ENCODE measurements at places on chromosomes 16 and 17.
A peak's percentile ranks its signal among the peaks of the same experiment; 100 is the strongest.

- DNase-seq = peak; percentile 54
Measured at GRCh38 chr17:42361781-42362186, 26.5 kb downstream of the STAT3 start.

DNA sequence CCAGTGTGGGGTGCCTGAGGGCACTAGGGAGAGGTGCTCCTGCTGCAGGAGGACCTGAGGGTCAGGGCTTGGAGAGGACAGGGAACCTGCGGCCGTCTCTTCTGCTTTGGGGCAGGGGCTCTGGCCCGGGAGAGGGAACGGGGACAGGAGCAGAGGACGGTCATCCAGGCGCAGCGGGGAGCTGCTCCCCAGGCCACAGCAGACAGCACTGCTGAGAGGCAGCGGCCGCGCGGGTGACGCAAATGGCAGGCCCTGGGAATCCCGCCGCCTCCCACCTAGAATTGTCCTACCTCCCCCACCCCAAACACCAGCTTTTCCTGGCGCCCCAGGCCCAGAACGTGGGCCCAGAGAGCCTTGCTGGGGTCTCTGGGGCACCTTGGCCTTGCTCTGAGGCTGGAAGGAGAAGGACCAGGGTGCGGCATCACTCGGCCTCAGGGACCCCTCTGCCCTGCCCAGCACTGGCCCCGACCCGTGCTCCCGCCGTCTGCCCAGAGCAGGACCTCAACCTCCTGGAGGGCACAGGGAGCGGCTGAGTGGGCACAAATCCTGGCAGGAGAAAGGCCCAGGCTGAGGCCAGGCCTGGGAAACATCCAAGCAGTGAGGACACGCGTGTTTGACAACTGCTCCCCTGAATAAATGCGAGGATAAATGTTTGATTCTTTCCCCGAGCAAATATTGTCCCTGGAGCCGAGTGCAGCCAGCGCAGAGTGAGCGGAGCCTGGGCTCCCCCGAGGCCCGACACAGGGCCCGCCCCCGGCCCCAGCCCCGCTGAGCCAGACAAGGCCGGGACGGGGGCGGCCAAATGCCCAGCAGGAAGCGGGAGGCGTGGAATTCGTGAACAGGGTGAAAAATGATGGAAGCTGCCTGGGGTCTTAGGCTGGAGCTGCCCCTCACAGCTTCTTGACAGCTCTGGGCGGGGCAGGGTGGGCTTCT lies 8.5 kb downstream of the SSTR5 start:
- DNase-seq = peak; percentile 39

DNA sequence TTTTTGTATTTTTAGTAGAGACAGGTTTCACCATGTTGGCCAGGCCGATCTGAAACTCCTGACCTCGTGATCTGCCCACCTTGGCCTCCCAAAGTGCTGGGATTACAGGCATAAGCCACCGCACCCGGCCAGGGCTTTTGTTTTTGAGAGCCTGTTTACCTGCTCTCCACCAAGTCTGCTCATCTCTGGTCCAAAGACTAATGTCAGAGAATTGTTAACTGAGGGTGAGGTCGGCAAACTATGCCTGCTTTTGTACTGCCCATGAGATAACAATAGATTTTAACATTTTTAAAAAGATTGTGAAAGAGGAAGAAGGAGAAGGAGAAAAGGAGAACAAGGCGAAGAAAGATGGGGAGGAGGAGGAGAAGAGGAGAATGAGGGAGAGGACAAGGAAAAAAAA lies 26.0 kb downstream of the TMEM238L start:
- DNase-seq = no peak

GRCh38 chr17:74725111-74725510 lies 11.9 kb upstream of the RAB37 start:
- no peak for DNase-seq

GRCh38 chr17:46943501-46944393 lies 20.8 kb downstream of the GOSR2 start:
- DNase-seq = peak; percentile 68
